ENCODE measurements at places on chromosomes 4 and X.

DNA sequence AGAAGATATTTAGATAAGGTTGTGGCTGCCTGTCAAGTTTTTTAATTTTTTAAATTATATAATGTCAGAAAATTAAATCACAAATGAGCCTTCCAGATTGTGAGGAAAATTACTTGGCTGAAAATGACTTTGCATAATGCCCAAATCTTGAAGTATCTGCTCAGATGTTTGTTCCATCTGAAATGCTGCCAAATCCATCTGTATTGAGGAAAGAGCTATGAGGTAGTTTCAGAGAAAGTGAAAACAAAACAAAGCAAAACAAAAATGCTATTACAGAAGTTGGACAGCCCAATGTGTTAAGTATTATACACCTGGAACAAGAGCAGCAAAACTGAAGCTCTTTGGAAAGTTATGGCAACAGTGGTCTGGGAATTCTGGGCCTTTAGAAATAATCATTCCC is 23.3 kb upstream of the GUCY1B1 start:
- DNase-seq: no peak

GRCh38 chrX:18534949-18535348 is 109.5 kb downstream of the CDKL5 start:
- no peak for DNase-seq

DNA sequence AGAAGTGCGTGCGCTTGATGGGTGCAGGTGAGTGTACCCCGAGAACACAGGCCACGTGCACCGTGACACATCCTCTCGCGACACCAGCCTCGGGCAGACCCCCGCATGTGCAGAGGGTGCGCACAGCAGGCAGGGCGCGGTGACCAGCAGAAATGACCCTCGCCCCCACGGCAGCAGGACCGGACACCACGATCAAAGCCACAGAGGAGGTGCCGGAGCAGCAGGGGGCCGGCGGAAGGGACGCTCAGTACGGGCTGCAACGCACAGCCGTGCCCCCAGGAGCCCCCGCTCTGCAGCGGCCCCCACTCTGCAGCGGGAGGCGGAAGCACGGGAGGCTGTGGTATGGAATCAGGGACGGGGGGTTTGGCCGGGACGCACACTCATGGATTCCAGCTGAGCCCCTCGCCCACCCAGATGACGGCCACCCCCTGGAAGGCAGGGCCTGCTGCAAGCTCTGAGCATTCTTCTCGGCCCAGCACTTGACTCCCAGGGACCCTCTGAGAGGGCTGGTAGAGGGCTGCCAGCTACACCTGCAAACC is 17.1 kb downstream of the PPP2R3B start:
- no peak for DNase-seq

GRCh38 chr4:184270808-184271413 is 53.2 kb upstream of the ENPP6 start:
- no peak for DNase-seq

GRCh38 chr4:69986663-69987062 is 9.1 kb upstream of the STATH start:
- no peak for DNase-seq

DNA sequence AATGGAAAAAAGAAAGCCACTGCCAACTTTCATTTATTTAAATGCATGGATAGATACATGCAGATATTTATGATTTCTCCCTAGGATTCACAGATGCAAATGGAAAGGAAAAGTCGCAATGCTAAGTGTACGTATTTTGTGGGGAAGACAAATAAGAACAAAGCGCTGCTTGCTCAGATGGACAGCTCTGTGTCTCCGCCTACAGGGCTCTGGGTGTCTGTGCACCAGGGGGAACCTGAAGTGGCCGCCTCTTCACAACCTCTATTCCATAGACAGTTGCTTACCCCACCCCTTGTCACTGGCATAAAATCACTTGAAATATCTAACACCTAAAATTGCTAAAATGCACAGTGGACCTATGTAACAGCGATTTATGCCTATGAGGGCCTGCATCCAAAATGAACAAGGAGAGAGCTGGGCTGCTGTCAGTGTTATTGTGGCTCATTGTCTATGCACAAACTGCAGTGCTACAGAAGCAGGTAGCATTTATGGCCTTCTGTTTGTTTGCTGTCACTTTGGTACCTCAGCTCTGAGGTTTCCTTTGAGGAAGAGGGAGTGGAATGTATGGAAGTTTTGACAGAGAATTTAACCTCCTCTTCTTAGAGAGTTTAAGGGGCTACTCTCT is 58.6 kb upstream of the PAGE1 start:
- peak; percentile 1 for DNase-seq

DNA sequence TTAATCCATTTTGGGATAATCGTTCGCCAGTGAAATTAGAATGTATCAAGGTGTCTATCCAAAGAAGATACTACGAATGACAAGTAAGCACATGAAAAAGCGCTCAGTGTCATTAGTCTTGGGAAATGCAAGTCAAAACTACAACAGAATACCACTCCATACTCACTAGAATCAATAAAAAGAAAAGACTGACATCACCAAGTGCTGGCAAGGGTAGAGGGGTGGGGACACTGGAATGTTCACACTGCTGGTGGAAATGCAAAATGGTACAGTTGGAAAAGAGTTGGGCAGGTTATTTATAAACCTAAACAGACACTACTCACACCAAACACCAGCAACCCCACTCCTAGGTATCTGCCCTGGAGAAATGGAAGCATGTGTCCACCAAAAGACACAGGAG is 11.2 kb downstream of the WDR1 start:
- no peak for DNase-seq

- DNase-seq: no peak
Measured at GRCh38 chr4:46804781-46805413, 104.1 kb downstream of the COX7B2 start.

DNA sequence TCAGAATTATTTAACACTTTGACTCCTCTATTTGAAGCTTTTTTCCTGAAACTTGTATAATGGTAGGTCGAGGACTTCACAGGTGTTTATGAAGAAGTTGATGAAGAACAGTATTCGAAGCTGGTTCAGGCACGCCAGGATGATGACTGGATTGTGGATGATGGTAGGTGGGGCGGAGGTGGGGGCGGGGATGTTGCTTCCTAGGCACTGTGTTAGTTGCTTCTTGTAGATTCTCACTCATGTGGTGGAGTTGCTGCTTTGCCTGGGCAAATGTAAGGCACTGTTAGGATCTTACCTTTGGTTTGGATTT is 9.4 kb downstream of the POLA1 start:
- DNase-seq: no peak

DNA sequence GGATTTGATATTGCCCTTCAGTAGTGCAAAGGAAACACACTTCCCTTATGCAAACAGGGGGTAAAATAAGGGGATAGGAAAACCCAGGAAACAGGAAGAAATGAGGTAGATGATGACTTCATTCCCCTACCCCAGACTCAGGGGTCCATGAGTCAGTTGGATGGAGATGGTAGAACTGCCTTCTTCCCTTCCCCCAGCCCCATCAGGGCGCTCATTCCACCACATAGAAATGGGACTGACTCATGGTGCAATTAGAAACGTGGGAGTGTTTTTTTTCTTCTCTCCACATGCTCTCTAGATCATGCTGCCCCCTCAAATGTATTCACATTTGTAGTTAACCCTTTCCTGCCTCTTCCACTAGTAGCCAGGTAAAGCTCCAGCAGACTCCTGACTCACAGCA is 23.1 kb upstream of the ARMCX2 start:
- DNase-seq: no peak

- no peak for DNase-seq
Measured at GRCh38 chr4:54493862-54494261, 163.9 kb upstream of the KIT start.

DNA sequence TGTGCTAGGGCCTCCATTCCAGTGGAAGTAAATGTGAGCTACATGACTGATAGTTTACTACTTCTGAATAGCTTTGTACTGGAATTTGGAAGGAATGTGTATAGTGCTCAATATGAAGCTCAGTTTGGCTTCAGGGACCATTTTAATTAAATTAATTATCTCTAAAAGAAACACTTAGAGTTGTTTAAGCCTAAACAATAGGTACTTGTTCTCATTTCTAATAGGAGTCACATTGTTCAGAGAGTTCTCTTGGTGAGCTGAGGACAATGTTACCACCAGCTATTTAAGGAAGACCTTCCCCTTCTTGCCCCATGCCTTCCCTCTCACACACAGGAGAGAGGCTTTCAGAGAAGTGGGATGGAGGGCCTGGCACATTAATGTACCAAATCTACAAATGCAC is 78.3 kb downstream of the CHIC2 start:
- DNase-seq: no peak

- no peak for DNase-seq
Measured at GRCh38 chr4:128291096-128291495, 3.5 kb upstream of the PGRMC2 start.

- DNase-seq: no peak
Measured at GRCh38 chrX:1464971-1465285, 12.2 kb upstream of the ASMTL start.

DNA sequence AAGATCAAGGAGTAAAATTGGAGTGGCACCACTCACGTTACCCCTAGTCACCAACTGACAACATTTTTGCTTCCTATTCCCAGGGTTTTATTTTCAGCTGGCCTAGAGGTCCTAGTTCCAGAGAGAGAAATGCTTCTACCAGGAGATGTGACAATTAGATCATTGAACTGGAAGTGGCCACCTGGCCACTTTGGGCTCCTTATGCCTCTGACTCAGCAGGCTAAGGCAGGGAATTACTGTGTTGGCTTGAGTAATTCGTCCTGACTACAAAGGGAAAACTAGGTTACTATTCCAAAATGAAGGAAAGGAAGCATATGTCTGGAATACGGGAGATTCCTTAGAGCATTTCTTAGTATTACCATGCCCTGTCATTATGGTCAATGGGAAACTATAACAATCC is 831.6 kb upstream of the NDST4 start:
- DNase-seq: no peak

GRCh38 chrX:39795605-39796004 is 302.2 kb downstream of the BCOR start:
- DNase-seq: no peak

- DNase-seq: no peak
Measured at GRCh38 chrX:152822383-152823086, 8.0 kb downstream of the CETN2 start.

- no peak for DNase-seq
Measured at GRCh38 chr4:109472343-109472761, 38.7 kb downstream of the SEC24B start.

GRCh38 chrX:66410806-66411205 is 228.1 kb downstream of the EDA2R start:
- DNase-seq: no peak

- DNase-seq: no peak
Measured at GRCh38 chr4:141133146-141133998, at the start of gene RNF150. TSS of gene RNF150 (minus strand) at chr4:141133469.

GRCh38 chr4:24164054-24164693 is 274.3 kb upstream of the PPARGC1A start:
- DNase-seq: no peak

DNA sequence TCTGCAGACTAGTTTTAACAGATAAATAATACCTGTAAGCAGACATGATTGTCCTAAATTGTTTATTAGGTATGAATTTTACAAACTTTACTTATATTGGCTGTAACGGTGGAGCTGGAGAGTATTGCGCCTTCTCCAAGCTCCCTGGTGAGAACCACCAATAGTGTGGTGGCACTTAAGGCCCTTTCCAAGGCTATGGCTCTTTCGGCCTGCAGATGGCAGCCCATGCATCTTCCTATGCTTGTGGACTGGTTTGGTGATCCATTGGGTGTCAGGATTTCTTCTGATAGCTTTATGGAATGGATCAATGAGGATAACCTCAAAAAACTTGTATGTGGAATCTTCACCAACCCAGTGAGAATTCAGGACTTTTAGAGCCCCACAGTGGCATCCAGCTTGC is 7.8 kb downstream of the LARP1B start:
- DNase-seq: no peak

DNA sequence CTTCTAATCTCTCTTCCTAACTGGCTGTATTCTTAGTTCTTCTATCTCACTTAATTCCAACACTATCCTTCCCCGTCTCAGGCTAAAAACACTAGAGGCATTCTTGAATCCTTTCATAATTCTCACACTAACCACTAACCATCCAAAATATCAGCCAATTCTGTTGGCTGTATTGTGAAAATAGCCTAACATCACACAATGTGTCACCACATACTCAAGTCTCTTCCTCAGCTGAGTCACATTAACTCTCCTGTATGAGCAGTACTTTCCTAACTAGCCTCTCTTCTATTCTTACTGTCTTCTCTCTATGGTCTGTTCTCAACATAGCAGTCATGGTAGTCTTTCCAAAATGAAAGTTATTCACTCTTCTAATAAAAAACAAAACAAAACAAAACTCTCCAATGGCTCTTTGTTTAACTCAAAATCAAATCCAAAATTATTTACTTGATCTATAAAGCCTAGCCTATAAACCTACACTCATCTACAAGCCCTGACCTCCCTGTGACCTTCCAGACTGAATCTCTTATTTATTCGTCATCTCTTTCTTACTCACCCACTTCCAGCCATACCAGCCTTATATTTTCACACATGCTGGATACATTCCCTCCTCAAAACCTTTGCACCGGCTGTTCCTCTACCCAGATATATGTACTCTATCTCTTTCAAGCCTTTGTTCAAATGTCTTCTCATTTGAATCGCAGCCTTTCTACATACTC is 445.9 kb downstream of the TLL1 start:
- DNase-seq: no peak

DNA sequence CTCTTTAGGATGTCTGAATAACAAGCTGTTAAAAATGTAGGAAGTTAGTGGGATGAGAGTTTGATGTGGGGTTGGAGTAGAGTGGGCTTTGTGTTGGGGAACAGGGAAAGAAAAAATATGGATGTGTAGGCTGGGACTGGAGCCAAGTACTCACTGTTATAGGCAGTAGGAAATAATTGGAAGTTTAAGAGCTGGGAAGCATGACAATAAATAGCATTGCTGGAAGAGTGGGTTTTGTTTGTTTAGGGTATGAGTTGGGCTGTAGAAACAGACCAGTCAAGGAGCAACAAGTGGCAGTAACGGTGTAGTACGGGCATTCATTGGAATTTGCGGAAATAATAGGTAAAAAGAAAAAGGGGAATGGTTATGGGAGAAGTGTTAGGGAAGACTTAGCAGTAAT is 81.6 kb downstream of the KDM6A start:
- no peak for DNase-seq

DNA sequence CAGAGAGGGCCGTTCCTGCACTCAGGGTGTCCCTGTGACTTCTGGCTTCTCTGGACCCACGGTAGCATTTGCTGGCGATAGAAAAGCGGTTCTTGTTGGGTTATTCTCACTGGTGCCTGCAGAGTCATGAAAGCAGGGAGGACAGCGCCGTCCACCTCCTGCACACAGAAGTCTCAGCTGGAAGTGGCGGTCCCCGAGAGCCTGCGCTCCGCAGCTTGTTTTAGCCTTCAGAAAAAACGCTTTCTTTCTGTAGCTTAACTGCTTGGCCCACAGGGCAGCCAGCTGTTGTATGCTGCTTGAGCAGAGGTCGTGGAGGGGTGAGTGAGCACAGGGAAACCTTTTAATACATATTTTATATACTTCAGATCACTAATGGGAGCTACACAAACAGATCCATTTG is 400.7 kb upstream of the FAT1 start:
- DNase-seq: no peak

DNA sequence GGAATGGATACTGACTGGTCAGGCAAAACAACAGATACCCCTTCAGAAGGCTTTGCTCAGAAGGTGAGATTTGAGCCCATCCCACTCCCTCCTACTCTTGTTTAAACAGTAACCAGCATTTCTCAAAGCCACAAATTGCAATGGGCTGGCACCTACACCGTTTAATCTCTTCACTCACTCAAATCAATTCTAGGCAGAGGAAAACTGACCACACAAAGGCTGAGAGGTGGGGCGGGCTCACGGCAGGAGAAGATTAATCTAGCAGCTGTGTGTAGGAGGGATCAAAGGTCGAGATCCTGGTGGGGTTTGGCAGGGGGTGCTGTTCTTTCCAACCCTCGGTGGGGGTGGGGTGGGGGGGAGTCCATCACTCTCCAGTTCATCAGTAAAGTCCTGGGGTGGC is 622.4 kb downstream of the BCOR start:
- no peak for DNase-seq

All from effector memory CD4-positive, alpha-beta T cell (primary cell).